ENCODE measurements at places on chromosomes 6 and 20. TPM values are rescaled to one million over a fixed set of nuclear protein-coding genes. Genes with fewer than 3 reads are reported as not detected.
A peak's percentile ranks its signal among the peaks of the same experiment; 100 is the strongest.

Gene ISM1
- 0.36 TPM for total RNA-seq

Gene OSER1
- total RNA-seq = 24.2 TPM

Gene OXT
- not detected for total RNA-seq

Gene ENPP4
- 8.8 TPM for total RNA-seq

Gene F13A1
- total RNA-seq = not detected

Gene HLA-DQB1
- 10.1 TPM for total RNA-seq

GRCh38 chr6:158039178-158039557, 57.5 kb downstream of the SYNJ2 start:
- no peak for DNase-seq

DNA sequence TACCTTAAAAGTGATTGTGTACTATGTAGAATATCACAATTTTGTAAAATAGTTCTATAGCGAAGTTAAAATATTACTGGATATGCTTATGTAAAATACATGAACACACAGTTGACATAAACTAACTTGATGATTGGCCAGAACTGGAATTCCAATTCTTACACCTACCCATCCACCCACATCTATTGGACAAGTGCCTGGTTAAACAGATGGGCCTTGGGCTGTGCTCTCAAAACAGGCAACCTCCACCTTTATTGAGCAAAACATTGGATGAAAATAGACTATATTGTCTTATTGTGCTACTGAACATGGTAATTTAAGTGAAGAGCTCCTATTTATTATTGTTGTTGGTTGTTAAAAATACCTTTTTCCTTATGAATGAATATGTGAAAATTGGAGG, 154.0 kb upstream of the FLRT3 start:
- no peak for DNase-seq

- DNase-seq = no peak
These were observed 21.0 kb downstream of the WASF1 start for GRCh38 chr6:110158479-110158878.

- peak; percentile 82 for DNase-seq
These were observed 87.8 kb downstream of the DHX35 start for GRCh38 chr20:39049684-39050554.

DNA sequence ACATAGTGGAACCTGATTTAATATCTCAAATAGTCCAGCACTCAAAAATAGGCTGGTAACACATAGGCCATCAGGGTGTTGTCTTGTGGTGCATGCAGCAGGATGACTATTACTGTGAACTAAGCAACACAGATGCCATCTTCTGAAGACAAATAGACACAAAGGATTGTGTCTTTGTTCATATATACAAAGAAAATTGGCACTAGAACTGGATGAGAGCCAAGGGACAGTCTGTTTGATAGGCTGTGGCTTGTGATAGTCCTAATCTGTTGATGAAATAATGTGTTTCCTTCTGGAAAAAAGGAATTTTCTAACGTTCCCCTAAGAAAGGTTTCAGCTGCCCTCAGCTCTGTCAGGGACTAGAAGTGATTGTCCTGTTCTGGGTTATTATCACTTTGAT, 129.8 kb downstream of the TPBG start:
- DNase-seq = no peak

- no peak for DNase-seq
These were observed 5.5 kb downstream of the ADRM1 start for GRCh38 chr20:62308102-62308822.

- DNase-seq = no peak
These were observed 242.9 kb downstream of the NRN1 start for GRCh38 chr6:5763871-5764270.

- DNase-seq = peak; percentile 28
These were observed 83.8 kb downstream of the UST start for GRCh38 chr6:148830614-148831013.

GRCh38 chr20:63253438-63254231, 628 bp downstream of the NKAIN4 start:
- no peak for DNase-seq

Measured in activated CD4-positive, alpha-beta memory T cell treated with anti-CD3 and anti-CD28 coated beads for 36 hours (primary cell).